Activated naive CD8-positive, alpha-beta T cell treated with anti-CD3 and anti-CD28 coated beads, Interleukin-2, amount 10 ng/mL, durations not matched to agents 7 days and 5 days (primary cell): ENCODE measurements at places on chromosomes 12 and 14. TPM values are rescaled to one million over a fixed set of nuclear protein-coding genes. Genes with fewer than 3 reads are reported as not detected.
A peak's percentile ranks its signal among the peaks of the same experiment; 100 is the strongest.

The BHLHE41 gene
- not detected for total RNA-seq

The CCDC88C gene
- 209 TPM for total RNA-seq

The CLECL1 gene
- total RNA-seq: 1.0 TPM

The RD3L gene
- total RNA-seq: not detected

The NFATC4 gene
- total RNA-seq: not detected

The KCNC2 gene
- total RNA-seq: not detected

The CLEC1B gene
- total RNA-seq: not detected

DNA sequence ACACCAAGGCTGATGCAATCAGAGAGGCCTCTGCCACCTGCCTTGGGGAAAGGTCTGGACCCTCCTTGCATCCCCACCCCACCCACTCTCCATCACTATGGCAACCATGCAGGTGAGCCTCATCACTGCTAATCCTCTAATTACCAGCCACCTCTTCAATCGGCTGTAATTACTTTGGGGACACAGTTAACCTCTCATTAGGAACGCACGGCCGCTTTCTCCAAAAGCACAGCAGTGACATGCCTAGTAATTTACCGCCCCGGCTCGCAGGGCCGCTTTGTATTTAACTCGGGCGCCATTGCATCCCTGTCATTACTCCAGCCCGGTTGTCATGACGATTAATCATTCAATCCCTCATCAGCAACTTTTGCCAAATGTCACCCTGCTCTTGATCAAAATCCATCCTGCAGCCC is 36.3 kb upstream of the FAM222A start:
- H3K27me3 ChIP-seq: peaks cover 30% of the 10 kb centered on the region
- no peak for DNase-seq
- H3K27ac ChIP-seq: no peak overlapping the region

GRCh38 chr12:84874125-84874824 is 38.3 kb downstream of the SLC6A15 start:
- no peaks in the 10 kb centered on the region for H3K36me3 ChIP-seq
- no peak for DNase-seq
- H3K4me3 ChIP-seq: no peak overlapping the region

DNA sequence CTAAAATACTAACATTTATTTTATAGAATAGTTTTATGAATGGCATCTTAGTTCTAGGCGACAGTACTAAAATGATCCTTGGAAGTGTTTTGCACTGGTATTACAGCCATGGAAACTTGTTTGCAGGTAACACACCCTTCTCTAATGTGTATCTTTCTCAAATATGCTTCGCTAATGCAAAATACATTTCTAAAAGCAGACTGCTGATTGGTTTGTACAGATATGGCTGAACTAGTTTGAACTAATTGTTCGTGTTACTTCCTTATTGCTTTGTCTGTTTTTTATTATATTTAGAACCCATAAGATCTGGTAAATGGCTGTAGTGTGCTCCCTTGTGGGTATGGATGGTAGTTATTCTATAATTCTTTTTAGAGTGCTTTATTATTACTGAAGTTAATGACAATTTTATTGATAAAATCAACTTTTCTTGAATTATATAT is 53.0 kb downstream of the ATF7IP start:
- peaks cover 49% of the 10 kb centered on the region for H3K36me3 ChIP-seq
- DNase-seq: no peak
- H3K27me3 ChIP-seq: no peaks in the 10 kb centered on the region
- peak overlapping the region; percentile 54 for H3K4me3 ChIP-seq

- no peaks in the 10 kb centered on the region for H3K27me3 ChIP-seq
- no peak overlapping the region for H3K4me3 ChIP-seq
- H3K36me3 ChIP-seq: no peaks in the 10 kb centered on the region
- no peak overlapping the region for H3K27ac ChIP-seq
- H3K4me1 ChIP-seq: no peaks in the 10 kb centered on the region
These were observed 442.0 kb downstream of the MED13L start for GRCh38 chr12:115835445-115835844.

DNA sequence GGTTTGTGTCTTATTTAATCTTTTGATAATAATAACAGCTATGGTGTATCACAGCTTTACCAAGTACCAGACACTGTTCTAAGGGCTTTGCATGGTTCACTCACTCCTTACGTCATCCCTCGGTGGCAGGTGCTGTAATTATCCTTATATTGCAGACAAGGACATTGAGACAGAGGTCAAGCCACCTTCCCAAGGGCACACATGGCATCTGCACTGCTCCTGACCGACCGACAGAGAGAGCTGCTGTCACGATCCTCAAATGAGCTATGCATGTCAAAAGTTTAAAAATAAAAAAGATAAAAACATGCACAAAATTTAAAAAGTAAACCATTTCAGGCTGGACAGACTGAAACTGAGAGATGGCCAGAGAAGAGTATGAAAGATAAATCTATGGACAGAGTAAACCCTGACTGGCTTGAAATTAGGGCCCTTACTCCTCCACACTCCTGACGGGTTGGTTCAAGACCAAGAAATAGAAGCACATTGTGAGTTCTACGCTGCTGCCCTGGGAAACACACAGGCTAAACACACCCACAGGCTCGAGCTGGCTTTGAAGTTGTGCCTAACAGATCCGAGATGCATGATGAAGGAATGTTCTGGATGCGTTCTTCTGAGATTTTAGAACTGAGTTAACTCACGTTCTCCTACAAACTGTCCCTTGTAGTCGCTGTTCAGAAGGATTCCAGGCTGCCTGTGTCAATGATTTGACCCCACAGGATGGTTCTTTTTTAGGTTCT is 268.7 kb downstream of the ZFP36L1 start:
- DNase-seq: no peak
- no peaks in the 10 kb centered on the region for H3K27me3 ChIP-seq
- H3K4me1 ChIP-seq: no peaks in the 10 kb centered on the region
- H3K27ac ChIP-seq: no peak overlapping the region

- peaks cover 84% of the 10 kb centered on the region for H3K27me3 ChIP-seq
- DNase-seq: peak; percentile 33
- peaks cover 2% of the 10 kb centered on the region for H3K4me1 ChIP-seq
- H3K4me3 ChIP-seq: no peak overlapping the region
- no peak overlapping the region for H3K27ac ChIP-seq
- H3K36me3 ChIP-seq: peaks cover 3% of the 10 kb centered on the region
These were observed 14.7 kb downstream of the NKX2-1 start for GRCh38 chr14:36505181-36505815.

- H3K4me1 ChIP-seq: peaks cover 1% of the 10 kb centered on the region
- H3K27ac ChIP-seq: no peak overlapping the region
- no peaks in the 10 kb centered on the region for H3K36me3 ChIP-seq
- no peak for DNase-seq
- no peak overlapping the region for H3K4me3 ChIP-seq
- H3K27me3 ChIP-seq: peaks cover 15% of the 10 kb centered on the region
These were observed 93.6 kb downstream of the KCNK10 start for GRCh38 chr14:88229428-88229827.

GRCh38 chr12:32201096-32201495 is 94.4 kb downstream of the BICD1 start:
- H3K27me3 ChIP-seq: no peaks in the 10 kb centered on the region
- DNase-seq: no peak
- peaks cover 3% of the 10 kb centered on the region for H3K4me1 ChIP-seq
- H3K36me3 ChIP-seq: peaks cover 3% of the 10 kb centered on the region
- no peak overlapping the region for H3K27ac ChIP-seq
- no peak overlapping the region for H3K4me3 ChIP-seq

DNA sequence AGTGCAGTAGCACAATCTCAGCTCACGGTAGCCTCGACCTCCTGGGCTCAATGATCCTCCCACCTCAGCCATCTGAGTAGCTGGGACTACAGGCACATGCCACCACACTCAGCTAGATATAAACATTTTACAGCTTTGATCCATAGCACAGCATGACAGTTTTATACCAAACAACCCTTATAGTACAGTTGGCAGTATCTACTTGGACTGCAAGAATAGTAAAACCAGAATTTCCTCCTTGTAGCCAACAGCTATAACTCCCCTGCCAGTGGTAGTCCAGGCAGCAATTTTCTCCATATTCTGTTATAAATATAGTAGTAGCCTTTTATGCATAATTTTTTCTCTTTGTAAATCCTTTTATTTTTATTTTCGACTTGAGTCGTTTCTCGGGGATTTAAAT is 317.0 kb downstream of the FUT8 start:
- peaks cover 15% of the 10 kb centered on the region for H3K4me1 ChIP-seq
- no peaks in the 10 kb centered on the region for H3K27me3 ChIP-seq

GRCh38 chr12:128978067-128978466 is 124.8 kb downstream of the GLT1D1 start:
- no peaks in the 10 kb centered on the region for H3K36me3 ChIP-seq
- DNase-seq: no peak
- H3K4me3 ChIP-seq: no peak overlapping the region

DNA sequence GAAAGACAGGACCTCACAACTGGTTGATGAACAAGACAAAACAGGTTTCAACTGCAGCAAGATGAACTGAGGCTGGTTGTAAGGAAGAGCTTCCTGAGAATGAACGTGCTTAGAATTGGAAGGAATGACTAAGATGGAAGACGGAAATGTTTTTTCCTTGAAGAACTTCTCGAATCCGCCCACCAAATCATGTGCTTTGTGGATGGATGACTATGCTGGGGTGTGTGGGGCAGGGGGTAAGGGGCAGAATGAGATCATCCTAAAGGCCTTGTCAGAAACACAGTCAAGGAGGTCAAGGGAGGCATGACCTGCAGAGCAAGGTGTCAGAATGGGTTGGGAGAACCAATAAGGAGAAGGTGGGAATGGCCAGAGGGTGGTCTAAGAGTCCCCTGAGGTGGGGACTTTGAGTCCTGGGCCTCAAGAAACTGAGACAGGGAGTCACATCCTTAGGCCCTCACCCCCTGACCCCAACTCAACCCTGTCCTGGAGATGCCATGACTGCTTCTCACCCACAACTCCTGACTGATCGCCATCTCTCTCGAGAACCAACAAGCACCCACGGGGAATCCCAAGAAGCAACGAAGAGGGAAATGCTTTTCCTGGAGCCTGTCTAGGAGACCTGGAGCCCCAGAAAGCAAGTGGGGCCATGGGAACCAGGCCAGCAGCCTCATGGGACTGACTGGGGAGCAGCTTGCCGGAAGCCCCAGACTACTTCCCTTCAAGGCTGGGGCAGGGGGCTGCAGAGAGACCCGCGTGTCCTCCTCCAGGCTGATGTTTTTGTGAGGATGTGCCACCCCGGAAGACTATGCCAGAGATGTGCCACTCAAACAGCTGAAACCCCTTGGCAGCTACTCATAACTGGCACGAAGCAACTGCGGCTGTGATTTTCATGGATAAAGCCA is 84.0 kb downstream of the ACTN1 start:
- H3K4me1 ChIP-seq: peaks cover 19% of the 10 kb centered on the region
- no peak for DNase-seq
- H3K27me3 ChIP-seq: no peaks in the 10 kb centered on the region

- no peaks in the 10 kb centered on the region for H3K36me3 ChIP-seq
- H3K4me3 ChIP-seq: peak within 1 kb of the TSS; percentile 89
- DNase-seq: peak; percentile 45
- H3K27ac ChIP-seq: no peak within 1 kb of the TSS
These were observed at the start of gene FBLN5 for GRCh38 chr14:91947475-91948184. Gene FBLN5, minus strand, starts transcription at chr14:91947694. Its CDS starts 465 bp downstream, at chr14:91947229.

GRCh38 chr12:96398424-96399119 is 1.7 kb downstream of the CDK17 start:
- peaks cover 5% of the 10 kb centered on the region for H3K36me3 ChIP-seq
- peak overlapping the region; percentile 97 for H3K4me3 ChIP-seq
- DNase-seq: no peak
- H3K27me3 ChIP-seq: no peaks in the 10 kb centered on the region

DNA sequence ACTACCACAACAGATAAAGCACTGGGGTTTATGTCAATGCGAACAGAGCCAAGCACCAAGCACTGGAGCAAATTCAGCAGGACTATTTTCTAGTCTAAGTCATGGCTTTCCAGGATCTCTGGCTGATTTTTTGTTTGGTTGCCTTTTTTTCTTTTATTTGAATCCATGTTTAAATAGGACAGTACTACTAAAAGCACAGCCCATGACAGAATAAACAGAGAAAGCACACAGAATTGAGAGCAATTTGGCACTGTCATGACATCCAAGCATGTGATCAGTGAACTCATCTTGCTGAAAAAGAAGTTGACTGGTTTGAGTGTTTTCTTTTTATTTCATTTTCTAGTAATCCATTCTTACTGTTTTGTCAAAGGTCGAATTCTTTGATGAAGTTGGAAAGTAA is 23.1 kb upstream of the RERG start:
- H3K4me1 ChIP-seq: no peaks in the 10 kb centered on the region
- no peak for DNase-seq
- H3K27ac ChIP-seq: no peak overlapping the region
- H3K4me3 ChIP-seq: no peak overlapping the region

DNA sequence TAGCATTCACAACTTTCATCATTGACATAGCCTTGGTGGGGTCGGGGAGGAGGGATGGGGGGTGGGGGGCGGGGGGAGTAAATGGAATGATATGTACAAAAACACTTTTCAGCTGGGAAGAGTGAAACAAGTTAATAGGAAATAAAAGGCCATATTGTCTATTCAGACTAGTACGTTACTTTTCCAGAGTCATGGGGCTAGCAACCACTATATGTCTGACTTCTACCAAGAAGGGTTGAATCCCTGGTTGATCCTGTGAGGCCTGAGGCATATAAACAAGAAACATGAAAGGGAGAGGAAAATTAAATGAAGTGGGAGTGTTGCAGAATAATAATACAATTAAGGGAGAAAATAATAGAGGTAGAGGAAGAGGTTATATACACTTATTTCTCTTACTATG is 225.5 kb downstream of the ERC1 start:
- no peak overlapping the region for H3K27ac ChIP-seq
- no peaks in the 10 kb centered on the region for H3K36me3 ChIP-seq
- no peak overlapping the region for H3K4me3 ChIP-seq
- no peaks in the 10 kb centered on the region for H3K27me3 ChIP-seq
- no peaks in the 10 kb centered on the region for H3K4me1 ChIP-seq
- no peak for DNase-seq

DNA sequence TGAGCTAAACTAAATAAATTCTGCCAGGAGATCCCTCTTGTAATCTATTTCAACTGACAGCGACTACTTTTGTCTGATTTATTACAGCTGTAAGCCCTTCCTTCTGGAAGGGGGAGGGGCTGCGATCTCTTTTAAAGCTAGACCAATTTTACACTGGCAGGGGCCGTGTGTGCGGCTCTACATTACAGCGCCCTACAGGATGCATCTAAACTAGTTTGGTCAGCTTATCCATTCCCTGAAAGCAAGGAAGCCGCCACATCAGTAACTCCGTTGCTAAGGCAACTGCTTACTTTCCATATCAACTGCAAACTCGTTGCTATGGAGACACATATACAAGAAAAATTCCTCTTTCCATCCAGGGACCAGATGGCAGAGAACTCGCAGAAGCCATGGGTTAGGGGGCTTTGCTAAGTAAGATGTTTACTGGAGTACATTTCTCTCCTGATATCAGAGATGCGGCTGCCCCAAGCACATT is 17.4 kb downstream of the FOXN3 start:
- no peak overlapping the region for H3K27ac ChIP-seq
- no peak for DNase-seq
- no peaks in the 10 kb centered on the region for H3K27me3 ChIP-seq
- H3K36me3 ChIP-seq: peaks cover 33% of the 10 kb centered on the region
- no peak overlapping the region for H3K4me3 ChIP-seq

DNA sequence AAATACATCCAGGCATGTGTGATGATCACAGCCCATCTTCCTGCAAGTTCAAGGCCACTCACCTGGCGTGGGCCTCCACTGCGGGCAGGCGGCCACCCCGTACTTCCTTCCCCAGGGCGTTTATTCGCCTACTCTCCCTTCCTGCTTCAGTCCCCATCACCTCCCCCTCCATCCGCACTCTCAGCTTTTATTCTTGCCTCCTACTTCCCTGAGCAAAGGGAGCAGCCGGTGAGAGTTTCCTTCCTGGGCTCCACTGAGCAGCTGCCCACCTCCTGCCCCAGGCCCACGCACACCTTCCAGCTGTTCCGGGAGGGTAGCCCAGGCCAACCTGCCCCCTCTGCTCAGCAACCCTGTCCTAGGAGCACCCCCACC is 4.1 kb downstream of the CYP46A1 start:
- H3K36me3 ChIP-seq: no peaks in the 10 kb centered on the region
- no peak overlapping the region for H3K4me3 ChIP-seq
- peaks cover 5% of the 10 kb centered on the region for H3K4me1 ChIP-seq
- H3K27me3 ChIP-seq: peaks cover 42% of the 10 kb centered on the region
